ENCODE measurements at places on chromosomes 5 and 9.

- DNase-seq: no peak
Observed at GRCh38 chr5:34624691-34625090, 31.4 kb upstream of the RAI14 start.

- no peak for DNase-seq
Observed at GRCh38 chr9:80875947-80876346, 813.4 kb downstream of the TLE1 start.

- no peak for DNase-seq
Observed at GRCh38 chr9:86093788-86094555, 5.4 kb downstream of the GOLM1 start.

GRCh38 chr9:31745468-31745867, 639.0 kb upstream of the ACO1 start:
- DNase-seq: no peak

DNA sequence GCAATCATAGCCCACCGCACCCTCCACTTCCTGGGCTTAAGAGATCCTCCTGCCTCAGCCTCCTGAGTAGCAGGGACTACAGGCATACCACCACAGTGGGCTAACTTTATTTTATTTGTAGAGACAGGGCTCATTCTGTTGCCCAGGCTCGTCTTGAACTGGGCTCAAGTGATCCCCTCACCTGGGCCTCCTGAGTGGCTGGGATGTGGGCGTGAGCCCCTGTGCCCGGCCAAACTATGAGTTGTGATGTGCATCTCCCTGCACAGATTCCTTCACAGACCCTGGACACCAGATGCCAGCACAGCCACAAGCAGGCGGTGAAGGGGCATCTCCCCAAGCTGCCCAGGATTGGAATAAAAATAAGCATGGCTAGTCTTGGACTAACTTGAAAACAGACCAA, 244.9 kb upstream of the IRX1 start:
- DNase-seq: no peak

DNA sequence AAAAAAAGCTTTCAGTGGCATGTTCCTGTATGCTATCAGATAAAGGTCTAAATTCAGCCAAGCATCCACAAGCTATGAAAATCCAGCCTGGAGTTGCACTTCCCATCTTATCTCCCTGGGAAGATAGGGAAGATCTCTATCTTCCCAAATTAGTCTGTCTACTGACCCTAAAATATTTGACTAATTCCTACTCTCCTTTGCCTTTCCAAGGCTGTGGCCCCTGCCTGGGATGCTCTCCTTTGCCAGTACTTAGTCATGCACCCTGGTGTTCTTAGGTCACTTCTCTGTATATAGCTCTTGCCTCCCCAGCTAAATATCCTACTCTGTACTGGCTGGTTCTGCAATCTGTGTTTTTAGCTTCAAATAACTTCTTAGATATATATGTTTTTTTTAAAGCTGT, 44.0 kb upstream of the PLPP1 start:
- no peak for DNase-seq

Measured in stimulated activated effector memory CD8-positive, alpha-beta T cell treated with anti-CD3 and anti-CD28 coated beads, Interleukin-12 subunit alpha, Interleukin-12 subunit beta, amount 100 ng/mL, for 72 hours (primary cell).